ENCODE measurements at places on chromosomes 12 and 14.

DNA sequence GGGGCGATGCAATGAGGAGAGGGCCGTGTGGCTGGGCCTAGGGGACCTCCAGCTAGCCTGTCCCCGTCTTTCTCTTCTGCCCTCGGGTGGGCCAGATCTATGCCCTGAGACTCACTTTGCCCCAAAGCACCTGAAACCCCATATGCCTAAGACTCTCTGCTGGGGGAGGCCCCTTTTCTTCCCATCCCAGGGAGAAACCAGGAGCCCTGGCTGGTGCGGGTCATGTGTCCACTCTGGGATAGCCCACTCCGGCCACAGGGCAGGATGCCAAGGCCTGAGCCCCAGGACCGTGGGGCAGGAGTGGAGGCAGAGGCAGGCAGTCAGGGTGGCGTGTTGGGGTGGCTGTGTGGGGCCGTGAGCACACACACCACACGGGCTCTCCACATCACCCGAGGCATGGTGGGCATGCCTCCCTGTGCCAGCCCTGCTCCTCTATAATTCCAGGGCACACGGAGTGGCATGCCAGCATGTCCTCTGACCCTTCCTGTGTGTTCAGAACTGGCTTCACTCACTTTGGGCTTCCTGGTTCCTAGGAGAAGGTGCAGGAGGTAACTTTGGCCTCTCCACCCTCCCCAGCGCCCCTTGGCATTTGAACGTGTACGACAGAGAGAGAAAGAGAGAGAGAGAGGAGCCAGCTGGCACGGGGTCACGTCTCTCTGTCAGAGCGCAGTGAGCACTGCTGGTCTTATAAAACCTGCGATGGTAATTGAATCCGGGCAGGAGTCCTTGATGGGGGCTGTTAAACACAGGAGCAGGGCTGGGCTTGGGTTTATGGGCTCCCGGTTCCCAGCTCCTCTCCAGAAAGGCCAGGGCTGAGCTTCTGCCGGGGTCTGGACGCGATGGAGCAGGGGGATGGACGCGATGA lies 144.2 kb downstream of the KIF26A start:
- H3K4me3 ChIP-seq = no peak overlapping the region
- H3K4me1 ChIP-seq = no peaks in the 10 kb centered on the region
- peak; percentile 53 for DNase-seq
- H3K27ac ChIP-seq = no peak overlapping the region
- no peaks in the 10 kb centered on the region for H3K27me3 ChIP-seq

DNA sequence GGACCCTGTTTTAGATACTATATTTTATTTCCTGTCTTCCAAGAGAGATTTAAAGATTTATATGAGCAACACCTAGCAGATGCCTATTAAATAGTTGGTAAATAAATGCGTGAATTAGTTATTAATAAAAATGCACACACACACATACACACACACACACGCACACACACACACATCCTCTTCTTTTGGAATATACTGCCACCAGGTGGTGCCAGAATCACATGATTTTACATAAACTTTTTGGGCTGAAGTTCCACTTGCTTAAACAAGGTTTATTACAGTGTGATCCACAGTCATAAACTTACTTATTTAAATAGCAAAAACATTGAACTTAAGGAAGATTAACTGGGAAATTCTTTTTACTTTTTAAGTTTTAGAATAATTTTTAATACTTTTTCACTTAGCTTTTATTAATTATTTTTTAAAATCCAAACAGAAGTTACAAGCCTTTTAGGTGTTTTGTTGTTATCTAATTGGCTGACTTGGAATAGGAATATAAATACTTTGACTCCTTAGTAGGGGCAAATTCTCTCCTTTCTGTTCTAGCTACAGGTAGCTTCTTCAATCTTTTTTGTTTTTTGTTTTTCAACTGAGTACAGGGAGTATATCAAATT lies 17.5 kb downstream of the RAD51B start:
- no peak overlapping the region for H3K27ac ChIP-seq
- H3K36me3 ChIP-seq = no peaks in the 10 kb centered on the region
- no peak for DNase-seq

- no peak overlapping the region for H3K4me3 ChIP-seq
- H3K27ac ChIP-seq = no peak overlapping the region
- no peaks in the 10 kb centered on the region for H3K4me1 ChIP-seq
- no peaks in the 10 kb centered on the region for H3K36me3 ChIP-seq
- H3K27me3 ChIP-seq = no peaks in the 10 kb centered on the region
These were observed 404.4 kb downstream of the SLC6A15 start for GRCh38 chr12:84507956-84508850.

DNA sequence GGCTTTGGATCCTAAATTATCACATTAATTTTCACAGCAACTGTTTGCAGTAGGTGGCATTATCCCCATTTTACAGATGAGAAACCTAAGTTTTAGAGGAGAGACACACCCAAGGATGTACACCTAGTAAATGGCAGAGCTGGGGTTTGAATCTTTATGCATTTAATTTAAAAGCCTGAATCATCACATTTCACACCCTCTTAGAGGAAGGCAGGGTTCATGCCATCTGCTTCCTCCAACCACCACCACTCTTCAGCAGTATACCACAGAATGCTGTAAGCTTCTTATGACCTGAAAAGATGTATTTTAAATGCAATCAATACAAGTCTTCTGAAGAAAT lies 90.3 kb downstream of the CRADD start:
- no peaks in the 10 kb centered on the region for H3K27me3 ChIP-seq
- DNase-seq = no peak
- peak overlapping the region; percentile 26 for H3K4me3 ChIP-seq
- H3K4me1 ChIP-seq = peaks cover 3% of the 10 kb centered on the region

- no peaks in the 10 kb centered on the region for H3K36me3 ChIP-seq
- no peak overlapping the region for H3K27ac ChIP-seq
These were observed 158.5 kb downstream of the NELL2 start for GRCh38 chr12:44717612-44718011.

DNA sequence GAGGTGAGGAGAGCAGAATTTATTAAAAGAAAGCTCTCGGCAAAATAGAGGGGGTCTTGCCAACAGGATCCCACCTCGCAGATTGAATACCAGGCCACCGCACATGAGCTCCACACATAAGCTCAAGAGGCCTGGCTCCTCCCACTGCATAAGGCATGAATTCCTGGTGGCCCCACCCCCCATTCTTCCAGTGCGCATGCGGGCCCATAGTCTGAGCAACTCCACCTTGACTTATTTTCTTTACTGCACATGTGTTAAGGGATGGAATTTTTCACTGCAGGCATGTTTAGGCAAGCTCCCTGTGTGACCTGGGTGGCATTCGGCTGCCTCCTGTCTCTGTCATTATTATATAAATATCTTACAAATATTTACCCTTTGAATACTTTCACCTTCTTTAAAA lies 412.5 kb downstream of the RMST start:
- no peaks in the 10 kb centered on the region for H3K36me3 ChIP-seq
- H3K27me3 ChIP-seq = no peaks in the 10 kb centered on the region
- H3K4me3 ChIP-seq = no peak overlapping the region
- no peaks in the 10 kb centered on the region for H3K4me1 ChIP-seq
- H3K27ac ChIP-seq = no peak overlapping the region
- DNase-seq = no peak

DNA sequence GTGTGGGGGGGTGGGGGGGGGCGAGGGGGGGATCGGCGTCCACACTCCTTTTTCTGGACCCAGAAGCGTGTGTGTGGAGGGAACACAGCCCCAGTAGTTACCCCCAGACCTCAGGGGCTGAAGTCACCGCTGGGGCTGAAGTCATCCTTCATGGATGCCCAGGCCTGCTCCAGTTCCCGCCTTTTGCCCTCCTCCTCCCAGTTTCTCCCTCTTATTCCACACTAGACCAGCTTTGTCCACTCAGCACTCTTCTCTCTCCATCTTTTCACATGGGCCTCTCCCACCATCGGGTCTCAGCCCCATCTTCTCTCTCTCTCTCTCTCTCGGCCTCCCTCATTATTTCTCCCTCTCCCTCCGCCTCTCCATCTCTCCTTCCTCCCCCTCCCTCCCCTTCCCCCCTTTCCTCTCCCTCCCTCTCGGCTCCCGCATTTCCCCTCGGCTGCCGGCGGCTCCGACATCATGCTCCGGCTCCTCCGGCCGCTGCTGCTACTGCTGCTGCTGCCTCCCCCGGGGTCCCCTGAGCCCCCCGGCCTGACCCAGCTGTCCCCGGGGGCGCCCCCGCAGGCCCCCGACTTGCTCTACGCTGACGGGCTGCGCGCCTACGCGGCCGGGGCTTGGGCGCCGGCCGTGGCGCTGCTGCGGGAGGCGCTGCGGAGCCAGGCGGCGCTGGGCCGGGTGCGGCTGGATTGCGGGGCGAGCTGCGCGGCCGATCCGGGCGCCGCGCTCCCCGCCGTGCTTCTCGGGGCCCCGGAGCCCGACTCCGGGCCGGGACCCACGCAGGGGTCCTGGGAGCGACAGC lies at the start of gene P3H3:
TSS of gene P3H3 (plus strand) at position 426 of the 799 bp plus-strand sequence. CDS start at position 460, 34 bp downstream.
- H3K4me1 ChIP-seq = peaks cover 17% of the 10 kb centered on the region
- peaks cover 7% of the 10 kb centered on the region for H3K27me3 ChIP-seq

GRCh38 chr14:67242168-67242420 lies 859 bp downstream of the PALS1 start:
- H3K27me3 ChIP-seq = no peaks in the 10 kb centered on the region
- no peak for DNase-seq
- peak overlapping the region; percentile 63 for H3K4me3 ChIP-seq
- no peaks in the 10 kb centered on the region for H3K4me1 ChIP-seq

DNA sequence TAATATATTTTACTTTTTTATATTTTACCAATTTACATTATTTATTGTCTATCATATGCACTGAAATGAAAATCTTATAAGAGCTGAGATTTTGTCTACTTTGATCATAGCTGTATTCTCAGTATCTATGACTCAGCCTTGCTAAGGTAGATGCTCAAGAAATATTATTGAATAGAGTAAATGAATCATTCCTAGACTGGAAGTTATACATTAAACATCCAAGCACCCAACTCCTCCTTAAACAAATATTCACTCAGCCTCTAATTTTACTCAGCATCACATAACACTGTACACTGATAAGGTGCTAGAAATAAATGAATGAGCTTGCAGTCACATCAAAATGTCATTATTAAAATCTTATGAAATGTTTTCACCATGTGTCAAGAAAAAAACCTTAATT lies 1424.9 kb downstream of the LRFN5 start:
- H3K4me1 ChIP-seq = no peaks in the 10 kb centered on the region
- H3K27ac ChIP-seq = no peak overlapping the region
- H3K27me3 ChIP-seq = no peaks in the 10 kb centered on the region

DNA sequence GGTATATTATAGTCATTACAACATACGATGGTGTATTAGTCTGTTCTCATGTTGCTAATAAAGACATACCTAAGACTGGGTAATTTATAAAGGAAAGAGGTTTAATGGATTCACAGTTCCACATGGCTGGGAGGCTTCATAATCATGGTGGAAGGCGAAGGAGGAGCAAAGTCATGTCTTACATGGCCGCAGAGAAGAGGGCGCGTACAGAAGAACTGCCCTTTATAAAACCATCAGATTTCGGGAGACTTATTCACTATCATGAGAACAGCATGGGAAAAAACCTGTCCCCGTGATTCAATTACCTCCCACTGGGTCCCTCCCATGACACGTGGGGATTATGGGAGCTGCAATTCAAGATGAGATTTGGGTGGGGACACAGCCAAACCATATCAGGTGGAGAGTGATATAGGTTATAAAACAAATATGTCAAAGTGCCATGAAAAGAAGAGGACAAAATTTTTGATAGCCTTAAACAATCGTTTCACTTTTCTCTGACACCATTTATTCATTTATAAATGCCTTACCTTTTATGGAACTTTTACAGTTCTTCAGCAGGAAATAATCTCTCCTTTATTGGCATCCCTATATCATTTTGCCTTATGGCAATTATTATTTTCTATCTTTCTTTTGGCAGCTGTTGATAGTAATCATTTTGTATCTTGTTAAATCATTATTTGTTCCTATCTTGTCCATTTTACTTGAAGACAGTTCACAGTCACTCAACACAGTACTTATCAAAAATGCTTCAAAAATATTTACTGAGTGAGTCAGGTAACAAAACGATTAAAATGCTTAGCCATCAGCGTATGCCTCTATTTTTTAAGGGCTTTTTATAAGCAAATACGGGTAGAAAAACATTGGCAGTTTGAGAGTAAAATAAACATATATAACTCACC lies 196.0 kb downstream of the RAD51B start:
- no peaks in the 10 kb centered on the region for H3K36me3 ChIP-seq
- H3K4me3 ChIP-seq = no peak overlapping the region
- DNase-seq = no peak
- no peak overlapping the region for H3K27ac ChIP-seq

DNA sequence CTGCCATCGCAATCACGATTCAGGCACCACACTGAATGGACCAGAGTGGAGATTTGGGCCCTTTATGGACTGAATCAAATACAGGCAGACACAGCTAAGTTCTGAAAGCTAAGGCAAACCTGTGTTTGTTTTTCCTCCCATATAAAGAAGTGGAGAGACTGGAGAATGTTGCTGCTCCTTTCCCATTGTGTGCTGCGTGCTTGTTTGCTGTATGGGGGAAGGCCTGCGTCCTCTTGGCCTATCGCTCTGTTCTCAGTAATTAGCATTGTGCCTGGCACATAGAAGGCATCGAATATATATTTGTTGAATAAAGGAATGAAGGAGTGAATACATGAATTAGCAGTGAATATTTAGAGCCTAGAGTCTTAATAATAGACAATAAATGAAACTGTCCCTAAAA lies 12.4 kb downstream of the ST8SIA1 start:
- H3K36me3 ChIP-seq = no peaks in the 10 kb centered on the region
- H3K4me1 ChIP-seq = no peaks in the 10 kb centered on the region
- no peak for DNase-seq

GRCh38 chr12:64457032-64457431 lies 5.1 kb downstream of the TBK1 start:
- H3K27ac ChIP-seq = peak overlapping the region; percentile 10
- peaks cover 9% of the 10 kb centered on the region for H3K36me3 ChIP-seq
- DNase-seq = no peak
- H3K4me1 ChIP-seq = no peaks in the 10 kb centered on the region

DNA sequence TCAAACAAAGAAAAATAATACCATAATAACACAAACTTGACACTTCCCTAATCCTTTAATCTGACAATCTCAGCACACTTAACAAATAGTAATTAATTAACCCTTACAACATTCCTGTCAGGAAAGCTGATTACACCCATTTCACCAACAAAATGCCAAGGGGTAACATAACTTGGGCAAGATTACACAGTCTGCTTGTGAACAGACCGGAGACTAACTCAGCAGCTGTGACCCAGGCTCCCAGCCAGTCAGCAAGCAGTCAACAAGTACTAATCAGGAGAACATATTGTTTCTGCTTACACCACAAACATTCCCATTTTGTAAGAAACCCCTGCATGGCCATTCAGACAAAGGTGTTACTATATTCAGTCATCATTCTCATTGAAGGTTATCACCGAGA lies 592.5 kb upstream of the FLRT2 start:
- H3K27me3 ChIP-seq = no peaks in the 10 kb centered on the region
- no peak overlapping the region for H3K27ac ChIP-seq
- no peaks in the 10 kb centered on the region for H3K4me1 ChIP-seq
- no peak overlapping the region for H3K4me3 ChIP-seq

GRCh38 chr14:101973356-101973755 lies 9.0 kb downstream of the DYNC1H1 start:
- H3K4me3 ChIP-seq = no peak overlapping the region
- peak overlapping the region; percentile 68 for H3K27ac ChIP-seq
- H3K27me3 ChIP-seq = no peaks in the 10 kb centered on the region
- H3K4me1 ChIP-seq = peaks cover 34% of the 10 kb centered on the region

Data from ascending aorta (tissue), 2 donors.